NCI-H2029 (cell line): ENCODE measurements at places on chromosomes 3 and 15.

DNA sequence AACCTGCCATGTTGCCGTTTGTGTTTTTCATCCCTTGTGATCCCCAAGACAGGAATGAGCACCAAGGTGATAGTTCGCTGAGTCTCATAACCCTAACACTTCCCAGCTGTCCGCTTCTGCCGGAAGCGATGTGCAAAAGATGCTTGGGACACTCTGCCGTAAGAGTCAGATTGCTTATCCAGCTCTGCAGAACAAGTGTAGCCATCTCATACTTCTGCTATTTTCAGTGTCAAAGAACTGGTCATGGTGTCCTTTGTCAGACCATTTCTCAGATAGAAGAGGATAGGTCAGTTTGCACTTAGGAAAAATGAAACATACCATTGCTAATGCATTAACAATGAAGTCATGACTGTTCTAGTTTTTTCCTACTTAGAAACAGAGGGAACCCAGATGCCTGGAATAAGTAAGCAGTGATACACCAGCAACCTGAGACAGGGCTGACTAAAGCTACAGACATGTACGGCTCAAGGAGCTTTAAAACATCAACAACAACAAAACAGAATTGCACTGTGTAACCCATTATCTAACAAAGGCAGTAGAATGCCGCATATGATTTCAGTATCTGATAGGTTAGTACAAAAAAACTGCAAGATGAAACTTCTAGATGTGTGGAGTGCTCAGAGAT, 134.0 kb upstream of the IL12A start:
- DNase-seq, result no peak

DNA sequence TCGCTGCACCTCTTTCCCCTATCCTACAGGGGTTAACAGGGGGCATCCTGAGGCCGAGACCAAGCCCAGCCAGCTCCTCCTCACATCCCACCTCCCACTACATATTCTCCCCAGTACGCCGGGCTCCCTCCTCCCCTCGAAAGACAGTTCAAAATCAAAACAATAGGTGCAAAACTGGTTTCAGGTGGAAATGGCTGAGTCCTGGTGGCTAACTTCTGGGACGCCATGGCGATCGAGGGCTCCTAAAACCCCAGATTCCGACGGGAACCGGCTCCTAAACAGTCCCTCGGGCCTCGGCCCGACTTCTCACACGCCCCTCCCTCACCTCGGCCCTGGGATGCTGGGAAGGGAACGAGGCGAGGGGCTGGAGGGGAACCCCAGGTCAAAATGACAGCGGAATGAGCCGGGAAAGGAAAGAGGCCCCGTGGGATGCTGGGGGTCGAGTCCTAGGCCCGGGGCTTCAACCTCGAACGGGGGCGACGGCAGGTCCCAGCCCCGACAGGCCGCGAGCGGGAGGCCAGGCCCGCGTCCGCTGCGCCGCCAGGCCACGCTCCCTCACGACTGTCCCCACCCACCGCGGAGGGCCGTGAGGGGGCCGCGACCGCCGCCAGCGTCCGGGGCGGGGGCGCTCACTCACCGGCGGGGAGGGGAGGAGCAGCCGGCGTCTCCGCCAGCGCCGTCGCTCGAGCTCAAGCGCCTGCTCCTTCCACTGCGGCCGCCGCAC, 492 bp downstream of the TMCC1 start:
- DNase-seq, result peak; percentile 3

- DNase-seq, result no peak
Measured at GRCh38 chr15:62818691-62819090, 223.9 kb upstream of the TPM1 start.

- peak; percentile 78 for DNase-seq
Measured at GRCh38 chr3:140203510-140203909, 268.5 kb downstream of the CLSTN2 start.

- no peak for DNase-seq
Measured at GRCh38 chr15:58423831-58424608, 7.8 kb upstream of the LIPC start.

- DNase-seq, result no peak
Measured at GRCh38 chr3:104279617-104280016, 1087.1 kb upstream of the ALCAM start.

DNA sequence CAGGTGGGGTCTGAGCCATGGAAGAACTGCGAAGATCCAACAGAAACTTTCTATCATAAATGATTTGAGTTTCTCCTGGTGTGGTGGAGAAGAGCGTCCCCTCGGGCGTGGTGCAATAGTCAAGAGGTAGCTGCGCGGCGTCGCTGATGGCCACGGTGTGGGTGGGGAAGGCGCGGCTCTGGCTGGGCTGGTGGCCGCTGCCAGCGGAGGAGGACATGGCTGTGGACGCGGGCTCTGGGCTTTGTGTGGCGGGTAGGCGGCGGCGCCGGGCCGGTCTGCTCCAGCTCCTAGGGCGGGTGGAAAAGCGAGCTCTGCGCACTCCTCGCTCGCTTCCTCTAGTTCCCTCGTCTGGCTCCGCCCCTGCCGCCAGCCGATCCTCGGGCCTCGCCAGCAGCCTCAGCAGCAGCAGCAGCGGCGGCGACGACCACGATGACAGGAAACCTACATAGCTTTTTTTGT, 5.9 kb downstream of the STARD9 start:
- DNase-seq, result peak; percentile 61

DNA sequence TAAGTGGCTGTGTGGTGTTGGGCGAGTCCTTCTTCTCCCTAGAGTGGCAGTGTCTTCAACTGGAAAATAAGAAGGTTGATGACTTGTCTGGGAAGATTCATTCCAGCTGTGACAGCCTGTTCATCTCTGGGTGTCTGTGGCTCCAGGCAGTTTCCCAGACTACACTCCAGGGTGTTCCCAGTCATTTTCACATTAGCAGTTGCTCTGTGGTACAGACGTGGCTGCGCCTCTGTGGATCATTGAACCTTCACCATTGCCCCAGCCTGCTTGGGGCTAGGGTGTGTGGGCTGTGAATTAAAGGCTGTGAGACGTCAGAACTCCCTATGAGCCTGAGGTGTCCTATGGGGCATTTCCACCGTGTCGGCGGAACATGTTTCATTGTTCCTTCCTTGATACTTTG, 239.6 kb upstream of the NR2E3 start:
- DNase-seq, result no peak

DNA sequence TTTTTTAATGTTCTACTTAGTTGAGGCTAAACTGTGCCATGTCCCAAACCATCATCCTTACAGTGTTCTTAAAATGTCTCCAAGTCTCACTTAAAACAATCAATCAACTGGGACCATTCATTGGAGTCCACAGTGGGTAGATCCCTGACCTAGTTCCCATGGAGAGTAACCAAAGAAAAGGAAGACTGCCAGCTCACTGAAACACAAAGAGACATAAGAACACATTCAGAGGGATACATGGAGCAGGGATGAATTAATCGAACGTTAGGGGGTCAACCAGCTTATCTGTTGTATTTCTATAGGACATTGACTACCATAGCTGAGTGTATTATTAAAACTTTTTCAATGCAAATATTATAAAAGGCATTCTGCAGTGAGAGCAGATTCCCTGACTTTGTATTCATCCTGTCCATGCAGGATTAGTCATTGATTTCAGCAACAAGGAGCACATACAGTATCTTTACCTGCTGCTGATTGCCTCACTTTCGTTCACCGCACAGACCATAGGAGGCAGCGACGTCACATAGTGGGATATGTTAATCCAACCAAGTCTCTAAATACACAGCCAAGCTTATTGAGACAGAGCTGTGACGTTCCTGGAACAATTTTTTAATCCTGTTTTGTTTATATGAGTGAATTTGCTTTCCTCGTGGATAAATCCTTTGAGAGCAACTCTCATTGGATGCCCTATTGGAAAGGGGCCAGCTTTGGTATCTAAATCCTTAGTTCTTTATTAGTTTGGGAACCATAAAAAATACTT, 364.9 kb upstream of the RBMS3 start:
- DNase-seq, result peak; percentile 18

- no peak for DNase-seq
Measured at GRCh38 chr3:18919158-18919557, 229.2 kb upstream of the KCNH8 start.

DNA sequence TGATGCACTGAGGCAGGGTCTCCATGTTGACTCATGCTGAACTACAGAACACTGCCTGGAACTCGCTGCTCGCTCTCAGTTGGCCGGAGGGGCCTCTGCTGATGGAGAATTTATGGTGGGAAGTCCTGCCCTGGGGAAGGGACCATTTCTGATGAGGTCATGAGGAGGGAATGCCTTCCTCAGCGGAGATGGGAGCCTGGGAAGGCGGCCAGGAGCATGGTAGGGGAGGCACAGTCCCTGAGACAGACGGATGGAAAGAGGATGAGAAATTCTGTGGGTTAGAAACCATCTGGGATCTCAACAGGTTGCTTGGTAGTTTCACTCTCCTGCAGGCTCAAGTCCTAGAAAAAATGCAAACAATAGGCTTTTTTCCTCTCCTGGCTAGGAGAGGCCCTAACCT, 56.8 kb upstream of the TPM1 start:
- no peak for DNase-seq

GRCh38 chr3:23590424-23591273, 215.1 kb upstream of the UBE2E1 start:
- no peak for DNase-seq

DNA sequence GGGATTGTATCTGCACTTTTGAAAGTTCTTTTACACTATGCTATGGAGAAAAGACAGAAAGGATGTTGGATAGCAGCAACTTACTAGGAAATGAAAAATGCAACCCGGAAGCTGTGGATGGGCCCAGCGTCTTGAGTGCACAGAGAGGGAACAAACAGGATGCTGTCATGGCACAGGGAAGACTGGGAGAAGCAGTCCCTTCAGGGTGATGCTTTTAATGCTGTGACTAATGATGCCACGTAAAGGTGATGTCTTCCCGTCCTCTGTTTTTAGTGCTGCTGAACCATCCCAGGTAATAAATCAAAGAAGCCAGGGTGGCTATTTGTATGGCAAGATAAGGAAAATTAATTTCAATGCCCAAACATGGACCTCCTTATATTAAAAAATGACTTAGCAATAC, 437.6 kb downstream of the FOXP1 start:
- no peak for DNase-seq
